ENCODE measurements at places on chromosomes 1 and 21.

DNA sequence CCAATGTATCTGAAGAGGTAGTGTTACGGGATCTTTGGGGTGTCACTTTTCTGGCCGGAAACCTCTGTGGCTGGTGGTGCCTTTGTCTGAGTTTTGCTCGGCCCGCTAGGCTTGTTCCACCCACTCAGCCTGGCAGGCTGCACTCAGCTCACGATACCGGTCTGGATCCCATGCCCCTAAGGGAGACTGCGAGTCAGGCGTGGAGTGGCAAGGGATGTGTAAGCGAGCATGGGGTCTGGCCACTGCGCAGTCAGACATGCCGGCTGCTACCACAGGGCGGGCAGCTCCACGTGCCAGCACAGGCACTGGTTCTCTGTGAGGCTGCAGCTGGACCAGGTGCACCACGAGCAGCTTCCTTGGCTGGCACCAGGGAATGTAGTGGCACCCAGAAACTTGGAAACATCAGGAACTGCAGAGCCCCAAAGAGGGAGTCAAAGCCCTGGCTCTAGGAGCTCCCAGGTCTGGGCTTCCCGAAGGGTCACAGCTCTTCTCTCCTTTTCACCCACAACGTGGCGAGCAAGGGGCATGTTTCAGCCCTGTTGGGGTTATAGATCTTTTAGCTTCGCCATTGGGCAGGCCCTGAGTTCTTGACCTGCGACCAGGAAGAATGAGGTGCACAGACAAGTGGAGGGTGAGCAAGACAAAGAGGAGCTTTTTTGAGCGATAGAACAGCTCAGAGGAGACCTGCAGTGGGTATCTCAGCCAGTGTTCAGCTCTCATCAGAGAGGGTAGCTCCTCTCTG, 23.8 kb upstream of the LRRC8C start:
- DNase-seq, result no peak

DNA sequence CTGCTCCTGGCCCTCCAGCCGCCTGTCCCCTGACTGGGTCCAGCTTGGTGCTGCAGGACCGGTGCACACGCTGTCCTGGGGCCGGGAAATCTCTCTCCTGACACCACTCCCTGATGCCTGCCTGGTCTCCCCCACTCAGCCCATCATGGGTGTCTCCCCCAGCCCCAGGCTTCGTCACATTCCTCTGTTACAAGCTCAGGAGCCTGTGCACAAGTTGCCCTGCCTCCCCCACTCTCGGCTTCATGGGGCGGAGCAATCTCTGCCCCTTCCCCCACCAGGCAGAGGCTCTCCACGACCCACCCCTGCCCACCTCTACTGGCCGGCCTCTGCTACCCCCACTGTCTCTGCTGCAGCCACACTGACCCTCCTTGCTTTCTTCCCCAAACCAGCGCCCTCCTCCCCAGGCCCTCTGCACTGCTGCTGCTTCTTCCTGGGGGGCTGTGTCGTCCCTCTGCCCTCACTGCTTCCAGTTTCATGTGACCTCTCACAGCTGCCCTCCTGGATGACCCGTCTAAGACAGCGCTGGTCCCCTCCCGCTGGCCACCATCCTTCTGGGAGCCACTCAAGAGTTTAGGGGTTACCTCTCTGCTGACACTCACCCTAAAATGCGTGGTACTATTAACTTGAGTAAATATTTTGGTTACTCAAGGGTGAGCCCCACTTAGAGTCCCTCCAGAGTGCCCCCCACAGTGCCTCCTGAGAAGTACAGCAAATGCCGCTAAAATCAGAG, 5.7 kb upstream of the RIPK4 start:
- DNase-seq, result no peak

DNA sequence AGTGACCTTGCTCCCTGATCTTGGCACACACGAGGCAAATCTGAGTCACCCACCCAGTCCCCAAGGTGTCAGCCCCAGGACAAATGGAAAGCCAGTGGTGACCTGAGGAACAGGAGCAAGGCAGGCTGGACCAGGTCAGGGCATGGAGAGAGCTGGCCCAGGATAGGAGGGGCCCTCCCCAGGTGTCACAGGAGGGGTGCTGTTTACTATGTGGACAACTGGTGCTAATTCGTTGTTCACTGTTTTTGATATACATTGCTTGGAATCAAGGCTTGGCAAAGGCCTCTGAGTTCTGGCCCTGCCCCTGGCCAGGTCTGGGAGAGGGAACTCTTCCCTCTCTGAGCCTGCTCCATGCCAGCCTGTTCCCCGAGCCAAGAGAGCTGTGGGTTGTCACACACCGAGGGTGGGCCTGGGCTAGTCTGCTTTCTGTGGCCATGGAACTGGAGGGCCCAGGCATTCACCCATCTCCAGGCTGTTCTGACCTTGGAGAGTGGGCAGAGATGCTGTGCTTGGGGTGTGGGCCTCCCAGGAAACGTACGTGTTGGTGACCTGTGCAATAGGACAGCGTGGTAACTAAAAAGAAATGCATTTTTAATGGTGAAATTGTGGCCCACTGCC, 41.8 kb downstream of the CRYAA start:
- no peak for DNase-seq

- DNase-seq, result no peak
Observed at GRCh38 chr1:62367005-62367557, 47.8 kb upstream of the KANK4 start.

- DNase-seq, result no peak
Observed at GRCh38 chr1:244654108-244655038, 1.4 kb downstream of the DESI2 start.

- DNase-seq, result no peak
Observed at GRCh38 chr21:28975397-28975796, 17.3 kb downstream of the LTN1 start.

DNA sequence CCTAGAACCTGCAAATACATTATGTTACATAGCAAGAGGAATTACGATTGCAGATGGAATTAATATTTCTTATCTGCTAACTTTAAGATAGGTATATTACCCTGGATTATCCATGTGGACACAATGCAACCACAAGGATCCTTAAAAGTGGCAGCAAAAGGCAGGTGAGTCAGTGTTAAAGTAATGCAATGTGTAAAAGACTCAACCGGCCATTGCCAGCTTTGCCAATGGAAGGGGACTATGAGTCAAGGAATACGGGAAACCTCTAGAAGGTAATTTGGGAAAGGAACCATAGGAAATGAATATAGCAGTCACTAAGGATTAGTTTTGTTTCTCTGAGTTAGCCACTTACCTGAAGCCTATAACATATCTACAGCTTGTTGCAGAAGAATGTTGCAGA, 692.1 kb upstream of the ZP4 start:
- DNase-seq, result no peak

DNA sequence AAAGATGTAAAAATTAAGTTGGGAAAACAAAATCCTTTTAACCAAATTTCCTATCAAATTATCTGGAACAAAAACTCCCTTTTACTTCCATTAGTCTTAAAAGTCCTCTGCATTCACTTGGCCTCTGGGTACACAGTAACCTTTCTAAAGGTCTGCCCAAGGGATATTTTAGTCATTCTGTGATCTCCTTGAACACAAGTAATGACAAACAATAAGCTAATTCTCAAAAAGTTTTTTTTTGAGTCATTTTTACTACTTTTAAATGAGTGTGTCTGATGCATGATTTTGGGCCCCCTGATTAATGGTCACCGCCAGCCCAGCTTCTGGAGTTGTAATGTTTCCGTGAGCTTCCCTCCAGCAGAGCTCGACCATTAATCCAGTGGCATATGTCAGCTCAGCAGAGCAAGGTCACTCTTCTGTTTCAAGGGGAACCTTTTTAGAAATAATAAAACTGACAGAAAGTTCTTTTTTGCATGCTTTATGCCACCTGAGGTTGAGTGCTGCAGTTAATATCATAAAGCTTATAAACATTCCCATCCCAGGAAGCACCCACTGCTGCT, 14.3 kb downstream of the SAMSN1 start:
- peak; percentile 23 for DNase-seq

GRCh38 chr1:185027252-185027882, 18.0 kb upstream of the RNF2 start:
- DNase-seq, result no peak

- DNase-seq, result no peak
Observed at GRCh38 chr1:95509989-95510388, 276.0 kb downstream of the RWDD3 start.

DNA sequence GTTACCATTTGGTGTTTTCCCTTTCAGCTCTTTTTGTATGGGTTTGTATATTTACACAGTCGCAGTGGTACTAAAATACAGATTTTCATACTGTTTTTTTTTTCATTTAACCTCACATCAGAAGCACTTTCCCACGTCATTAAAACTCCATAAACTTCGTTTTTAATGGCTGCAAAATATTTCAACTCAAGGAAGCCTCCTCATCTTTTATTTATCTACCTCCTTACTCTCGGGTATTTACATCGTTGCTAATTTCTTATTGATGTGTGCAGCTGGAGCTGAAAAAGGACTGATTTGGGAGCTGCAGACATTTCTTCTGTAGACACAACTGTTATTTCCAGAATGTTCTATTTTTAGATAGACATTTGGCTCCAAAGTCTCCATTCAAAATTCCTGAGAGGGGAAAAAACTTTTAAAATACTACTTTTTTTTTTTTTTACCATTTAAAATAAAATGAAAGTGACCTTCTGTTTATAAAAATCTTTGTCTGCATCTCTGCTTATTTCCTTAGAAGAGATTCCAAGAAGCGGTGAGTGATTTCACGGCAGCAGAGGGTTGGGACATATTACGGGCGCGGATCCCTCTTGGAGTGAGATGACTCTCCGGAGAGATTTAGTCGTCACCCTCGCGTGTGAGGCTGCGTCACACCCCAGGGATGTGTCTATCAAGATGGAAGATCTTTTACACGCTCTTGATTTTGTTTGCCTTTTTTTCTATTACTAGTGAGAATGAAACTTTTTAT, 10.1 kb downstream of the RUNX3 start:
- no peak for DNase-seq

DNA sequence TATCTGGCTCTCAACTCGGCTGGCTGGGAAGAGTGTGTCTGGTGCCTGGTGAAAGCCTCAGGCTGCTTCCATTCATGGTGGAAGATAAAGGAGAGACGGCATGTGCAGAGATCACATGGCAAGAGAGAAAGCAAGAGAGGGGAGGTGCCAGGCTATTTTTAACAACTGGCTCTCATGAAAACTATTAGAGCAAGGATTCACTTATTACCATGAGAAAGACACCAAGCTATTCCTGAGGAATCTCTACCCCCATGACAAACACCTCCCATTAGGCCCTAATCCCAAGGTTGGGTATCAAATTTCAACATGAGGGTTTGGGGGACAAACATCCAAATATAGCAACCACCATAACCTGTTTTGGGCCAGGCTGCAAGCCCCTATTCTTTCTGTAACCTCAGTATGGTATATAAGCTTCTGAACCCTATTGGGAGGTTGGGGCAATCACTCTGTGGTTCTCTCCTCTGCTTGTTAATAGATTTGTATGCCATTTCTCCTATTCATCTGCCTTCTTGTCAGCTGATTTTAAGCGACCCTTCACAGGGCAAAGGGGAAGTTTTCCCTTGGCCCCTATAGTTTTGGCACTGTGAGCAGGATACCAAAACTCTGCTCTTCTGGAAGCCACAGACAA, 179.0 kb upstream of the TNR start:
- no peak for DNase-seq

DNA sequence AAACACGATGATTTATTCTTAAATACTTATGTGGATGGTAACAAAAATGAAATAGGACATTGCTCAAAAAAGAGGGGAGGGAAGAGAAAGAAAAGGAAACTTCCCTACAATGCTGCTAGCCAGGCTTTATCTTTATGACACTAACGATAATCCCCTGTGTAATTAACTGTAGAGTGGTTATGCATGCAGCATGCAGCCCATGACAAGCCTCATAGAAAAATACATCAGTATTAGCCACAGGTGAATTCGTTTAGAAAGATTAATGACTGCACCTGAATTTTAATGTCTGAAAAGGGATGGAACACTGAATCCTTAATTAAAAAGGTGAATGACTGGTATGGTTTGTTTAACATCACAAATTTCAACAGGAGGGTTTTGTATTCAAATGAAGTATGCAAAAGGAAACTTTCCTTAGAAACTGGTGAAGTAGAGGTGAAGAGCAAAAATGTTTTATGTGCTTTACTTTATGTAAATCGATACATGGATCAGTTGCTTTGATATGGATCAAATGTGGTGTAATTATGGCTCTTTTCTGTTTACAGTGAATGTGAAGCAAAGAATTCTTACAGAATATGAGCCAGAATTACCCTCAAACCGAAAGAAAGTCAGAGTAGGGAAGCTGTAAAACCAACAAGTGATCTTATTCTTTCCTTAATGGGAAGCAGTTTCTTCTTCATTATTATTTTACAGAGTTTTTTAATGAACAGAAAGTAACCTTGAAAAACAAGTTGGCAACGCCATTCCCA, 569.6 kb upstream of the ADGRL2 start:
- DNase-seq, result no peak
